Stimulated activated naive CD4-positive, alpha-beta T cell (primary cell): ENCODE measurements at places on chromosomes 2 and 18.

GRCh38 chr2:175414882-175415487, 233.5 kb upstream of the ATP5MC3 start:
- no peak for DNase-seq

GRCh38 chr18:57555134-57555533, 31.4 kb downstream of the FECH start:
- no peak for DNase-seq

DNA sequence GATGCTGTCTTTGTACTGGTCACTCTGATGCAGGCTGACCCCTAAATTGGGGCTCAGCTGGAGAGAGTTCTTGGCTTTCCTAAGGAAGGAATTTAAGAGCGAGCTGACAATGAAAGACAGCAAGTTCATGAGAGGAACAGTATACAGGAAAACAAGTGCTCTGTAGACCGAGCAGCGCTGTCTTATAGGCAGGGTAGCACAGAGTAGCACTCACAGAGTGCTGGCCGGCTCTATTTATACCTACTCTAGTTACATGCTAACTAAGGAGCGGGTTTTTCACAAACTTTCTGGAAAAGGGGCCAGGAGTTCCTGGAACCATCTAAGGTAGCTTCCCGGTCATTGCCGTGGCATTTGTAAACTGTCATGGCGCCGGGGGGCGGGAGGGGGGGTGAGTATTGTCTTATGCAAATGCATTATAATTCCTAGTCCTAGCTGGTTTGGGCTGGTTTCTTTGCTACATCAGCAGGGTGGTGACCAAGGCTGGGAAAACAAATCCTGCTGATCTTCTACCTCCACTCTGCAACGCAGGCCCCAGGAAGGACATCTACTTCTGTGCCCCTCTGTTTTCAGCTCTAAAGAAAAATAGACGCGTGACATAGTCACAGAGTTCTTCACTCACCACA, 31.6 kb upstream of the MAP3K20 start:
- DNase-seq = no peak

DNA sequence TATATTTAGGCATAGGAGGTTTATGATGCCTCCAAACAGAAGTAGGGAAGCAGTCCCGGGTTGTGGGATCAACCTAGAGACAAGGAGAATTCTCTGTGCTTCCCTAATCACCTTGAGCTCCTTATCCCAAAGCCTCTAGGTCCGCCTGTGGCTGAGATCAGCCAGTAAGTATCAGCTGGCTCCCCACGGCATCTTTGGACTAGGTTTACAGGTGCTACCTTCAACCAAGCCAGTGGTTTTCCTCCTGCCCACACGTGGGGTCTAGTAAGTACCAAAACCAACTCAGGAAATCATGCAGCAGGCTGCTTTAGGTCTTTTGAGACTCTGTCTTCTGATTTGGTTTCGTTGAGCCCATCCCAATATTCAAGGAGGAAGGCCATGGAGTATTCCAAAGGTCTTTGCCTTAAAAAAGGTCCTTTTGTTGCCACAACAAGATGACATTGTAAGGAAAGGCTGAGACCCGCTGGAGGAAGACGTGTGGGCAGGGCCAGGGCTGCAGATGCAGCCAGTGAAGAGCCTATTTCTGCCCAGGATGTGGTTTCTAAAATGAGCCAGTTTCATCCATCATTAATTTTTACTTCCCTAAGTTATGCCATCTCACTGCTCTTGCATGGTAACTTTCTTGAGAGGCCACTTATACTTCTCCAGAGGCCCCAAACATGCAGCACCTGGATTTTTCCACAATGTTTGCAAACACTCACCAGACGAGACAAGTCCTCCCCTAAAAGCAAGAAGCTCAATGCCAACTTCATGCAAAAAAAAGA, 248.7 kb downstream of the RNF152 start:
- no peak for DNase-seq

GRCh38 chr2:150470435-150470834, 17.0 kb downstream of the RND3 start:
- DNase-seq = no peak

GRCh38 chr2:159944874-159945273, 117.5 kb downstream of the PLA2R1 start:
- no peak for DNase-seq

- DNase-seq = no peak
Measured at GRCh38 chr2:165575044-165575615, 105.6 kb downstream of the CSRNP3 start.

DNA sequence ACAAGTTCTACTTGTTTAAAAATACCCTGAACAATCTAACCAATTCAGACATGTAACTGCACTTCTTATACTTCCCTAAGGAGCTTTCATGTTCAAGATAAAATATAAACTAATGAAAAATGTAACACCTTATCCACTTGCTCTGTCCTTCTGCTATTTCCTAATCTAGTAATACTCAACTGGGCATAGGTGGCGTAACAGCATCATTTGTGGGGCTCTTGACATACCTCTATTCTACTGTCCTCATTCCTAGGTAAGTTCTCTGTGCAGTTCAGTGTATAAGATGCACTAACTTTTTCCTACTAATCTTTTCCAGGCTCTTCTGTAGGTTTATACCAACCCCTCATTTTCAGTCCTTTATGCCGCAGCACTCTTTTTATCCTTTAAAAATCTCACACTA, 36.7 kb downstream of the PRKD3 start:
- no peak for DNase-seq

- DNase-seq = no peak
Measured at GRCh38 chr2:134246154-134246874, 7.6 kb upstream of the MGAT5 start.
